ENCODE measurements at places on chromosomes 6 and 20.

GRCh38 chr20:56229812-56230211, 18.7 kb upstream of the MC3R start:
- DNase-seq, result no peak

- DNase-seq, result peak; percentile 74
Observed at GRCh38 chr20:63635431-63636141, 8.7 kb upstream of the GMEB2 start.

DNA sequence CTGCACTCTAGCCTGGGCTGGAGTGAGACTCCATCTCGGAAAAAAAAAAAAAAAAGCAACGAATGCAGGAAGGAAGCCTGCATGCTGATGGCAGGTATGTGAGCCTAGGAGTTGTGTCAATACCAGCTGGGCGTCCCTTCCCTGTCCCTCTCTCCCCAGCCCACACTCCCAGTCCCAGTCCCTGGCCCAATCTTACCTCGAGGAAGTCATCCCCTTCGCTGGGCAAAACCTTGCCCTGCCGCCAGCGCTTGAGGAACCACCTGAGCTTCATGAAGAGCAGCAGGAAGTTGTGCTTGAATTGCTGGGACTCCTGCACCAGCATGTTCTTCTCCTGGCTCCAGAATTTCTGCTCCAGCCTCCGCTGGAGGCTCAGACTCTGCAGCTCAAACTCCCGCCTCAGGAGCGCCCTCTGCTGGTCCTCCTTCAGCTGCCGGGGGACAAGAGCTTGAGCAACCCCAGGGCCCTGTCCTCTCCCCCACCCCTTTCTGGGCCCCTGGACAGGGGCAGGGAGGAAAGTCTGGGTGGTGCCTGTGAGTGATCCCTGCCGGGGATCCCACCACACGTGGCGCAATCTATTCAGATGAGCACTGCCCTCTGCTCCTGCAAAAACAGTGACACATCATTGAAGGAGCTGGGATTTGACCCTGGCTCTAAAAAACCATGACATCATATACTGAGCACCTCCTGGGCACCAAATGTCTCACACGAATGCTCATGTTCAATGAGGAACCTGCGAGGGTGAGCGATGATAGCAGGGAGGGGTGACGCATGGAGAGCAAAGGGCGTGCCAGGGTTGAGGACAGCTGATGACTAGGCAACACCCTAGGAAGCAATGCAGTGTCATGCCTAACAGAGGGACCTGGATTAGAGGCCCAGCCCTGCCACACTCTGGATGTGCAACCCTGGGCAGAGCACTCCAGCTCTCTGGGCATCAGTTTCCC, 35.0 kb upstream of the DSN1 start:
- peak; percentile 61 for DNase-seq

DNA sequence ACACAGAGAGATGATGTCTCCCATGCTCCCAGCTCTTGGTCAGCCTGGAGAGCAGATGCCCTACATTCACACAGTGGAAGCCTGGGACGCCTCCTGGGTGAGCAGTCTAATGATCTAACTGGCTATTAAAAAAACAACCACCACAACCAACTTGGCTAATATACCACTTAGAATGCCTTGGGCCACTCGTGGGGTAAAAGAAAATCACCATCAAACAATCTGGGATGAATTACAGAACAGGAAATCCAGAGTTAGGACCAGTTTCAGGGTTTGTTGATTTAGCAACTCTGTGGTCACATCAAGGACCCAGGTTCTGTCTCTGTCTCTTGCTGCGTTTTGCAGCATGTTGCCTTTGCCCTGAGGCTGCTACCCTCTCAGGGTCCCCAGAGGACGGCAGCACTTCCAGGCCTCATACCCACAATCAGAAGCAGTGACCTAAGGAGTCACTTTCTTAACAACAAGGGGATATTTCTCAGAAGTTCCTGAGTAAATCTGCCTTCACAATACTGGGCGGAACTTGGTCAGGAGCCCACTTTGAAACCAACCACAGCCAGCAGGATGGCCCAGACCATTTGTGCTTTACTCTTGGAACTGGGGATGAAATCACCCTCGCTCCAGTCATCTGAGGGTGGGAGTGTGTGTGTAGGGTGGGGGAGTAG, 118.7 kb downstream of the CLIC5 start:
- no peak for DNase-seq

GRCh38 chr6:91098006-91098405, 511.1 kb upstream of the MAP3K7 start:
- no peak for DNase-seq

- no peak for DNase-seq
Observed at GRCh38 chr6:129713806-129714333, 3.9 kb upstream of the ARHGAP18 start.

GRCh38 chr20:47960769-47961541, 175.7 kb upstream of the SULF2 start:
- DNase-seq, result no peak

GRCh38 chr20:22684763-22685443, 100.5 kb upstream of the FOXA2 start:
- DNase-seq, result no peak

- DNase-seq, result no peak
Observed at GRCh38 chr6:43193929-43194328, 11.9 kb downstream of the CUL9 start.

DNA sequence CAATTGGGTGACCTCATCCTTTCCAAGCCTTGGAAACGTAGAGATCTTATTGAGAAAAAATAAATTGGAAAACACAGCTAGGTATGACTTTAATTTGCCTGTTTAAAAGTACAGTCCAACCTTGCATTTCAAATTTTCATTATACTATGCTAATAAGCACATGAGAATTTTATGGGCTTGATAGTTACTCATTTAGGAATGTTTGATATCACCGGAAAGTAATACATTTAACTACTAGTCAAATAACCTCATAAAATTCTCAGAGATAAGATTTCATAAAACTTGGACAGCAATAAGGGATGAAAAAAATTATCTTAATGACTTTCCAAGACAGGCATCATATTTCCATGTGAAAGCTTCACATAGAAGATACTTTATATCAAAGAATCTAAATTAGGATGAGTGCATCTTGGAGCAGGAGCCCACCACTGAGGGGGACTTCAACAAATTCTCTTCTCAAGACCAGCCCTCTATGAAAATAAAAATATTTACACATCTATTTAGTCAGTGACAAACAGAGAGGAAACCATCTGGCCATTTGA, 236.3 kb downstream of the EPHA7 start:
- DNase-seq, result no peak

GRCh38 chr20:53157443-53158408, 185.6 kb downstream of the TSHZ2 start:
- DNase-seq, result peak; percentile 10

DNA sequence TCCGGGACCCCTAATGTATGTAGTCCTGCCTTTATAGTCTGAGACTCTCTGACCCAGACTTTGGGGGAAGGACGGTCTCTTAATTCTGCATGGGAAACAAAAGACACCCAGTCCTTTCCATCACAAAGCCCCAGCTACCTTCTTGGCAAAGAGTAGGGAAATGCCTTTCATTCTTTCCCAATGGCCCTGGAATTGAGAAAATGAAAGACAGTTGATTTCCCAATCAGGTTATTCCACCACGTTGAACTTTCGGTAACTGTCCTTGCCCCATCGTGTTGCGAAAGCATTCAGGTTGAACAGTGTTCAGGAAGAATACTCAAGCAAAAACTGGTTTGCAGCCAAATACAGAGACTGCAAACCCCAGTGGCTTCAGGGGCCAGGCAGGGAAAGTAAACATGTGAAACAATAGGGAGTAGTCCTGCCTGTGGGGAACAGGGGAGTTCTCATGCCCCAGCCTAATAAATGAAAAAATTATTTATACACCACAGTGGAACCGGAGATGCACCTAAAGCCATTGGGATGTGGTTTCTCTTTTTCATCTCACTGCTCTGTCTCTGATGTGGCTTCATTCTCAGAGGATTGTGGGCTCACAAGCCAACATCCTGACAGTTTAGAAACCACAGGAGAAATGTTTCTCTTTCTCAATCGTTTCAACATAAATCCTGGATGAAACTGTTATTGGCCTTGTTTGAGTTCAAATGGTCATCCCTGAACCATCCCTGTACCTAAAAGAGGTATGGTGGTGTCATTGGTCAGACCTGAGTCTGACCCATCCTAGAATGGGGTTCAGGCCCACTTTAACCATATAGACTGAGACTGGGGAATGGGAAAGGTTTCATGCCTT, 44.2 kb upstream of the SLC9A8 start:
- no peak for DNase-seq

DNA sequence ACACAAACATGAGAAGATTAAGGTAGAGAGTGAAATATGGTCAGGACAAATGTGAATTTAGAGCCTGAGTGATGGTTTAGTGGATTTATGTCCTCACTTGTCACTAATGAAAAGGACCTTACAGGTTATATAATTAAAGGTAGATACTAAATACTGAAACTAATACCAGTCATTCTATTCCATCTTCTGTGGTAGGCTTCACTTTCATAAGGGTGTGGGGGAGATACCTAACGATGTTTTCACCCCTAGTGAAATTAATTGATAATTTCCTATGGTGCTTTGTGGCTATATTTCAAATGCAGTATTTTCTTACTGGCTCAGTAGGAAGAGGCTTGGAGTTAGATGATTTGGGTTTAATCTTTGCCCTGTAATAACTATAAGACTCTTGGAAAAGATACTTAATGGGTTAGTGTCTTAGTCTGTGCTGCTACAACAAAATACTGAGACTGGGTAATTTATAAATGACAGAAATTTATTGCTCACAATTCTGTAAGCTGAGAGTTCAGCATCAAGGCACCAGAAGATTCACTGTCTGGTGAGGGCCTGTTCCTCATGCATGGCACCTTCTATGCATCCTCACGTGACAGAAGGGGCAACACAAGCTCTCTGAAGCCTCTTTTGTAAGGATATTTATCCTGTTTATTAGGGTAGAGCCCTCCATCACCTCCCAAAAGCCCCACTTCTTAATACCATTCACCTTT, 21.3 kb downstream of the RNF217 start:
- no peak for DNase-seq

DNA sequence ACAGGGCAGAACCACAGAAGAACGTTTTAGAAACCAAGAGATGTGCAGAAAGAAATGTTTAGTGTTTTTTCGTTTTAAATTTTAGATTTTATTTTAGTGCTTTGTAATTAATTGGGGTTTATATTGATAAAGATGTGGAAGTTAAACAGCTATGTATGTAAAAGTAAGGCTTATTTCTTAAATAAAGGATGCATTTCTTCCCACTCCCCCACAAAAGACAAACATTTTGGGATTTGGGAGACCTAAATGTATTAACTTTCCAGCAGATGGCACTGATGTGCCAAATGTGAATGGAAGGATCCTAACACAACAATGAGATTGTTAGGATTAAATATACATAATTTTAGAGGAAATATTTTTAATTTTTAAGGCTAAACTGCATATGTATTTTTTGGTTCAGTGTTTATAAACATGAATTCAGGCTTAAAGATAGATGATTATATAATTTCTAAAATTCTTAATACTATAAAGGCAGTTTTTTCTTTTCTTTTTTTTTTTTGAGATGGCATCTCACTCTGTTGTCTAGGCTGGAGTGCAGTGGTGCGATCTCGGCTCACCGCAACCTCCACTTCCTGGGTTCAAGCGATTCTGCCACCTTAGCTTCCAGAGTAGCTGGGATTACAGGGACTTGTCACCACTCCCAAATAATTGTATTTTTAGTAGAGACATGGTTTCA, 12.0 kb downstream of the PFDN4 start:
- DNase-seq, result no peak

GRCh38 chr20:19827818-19828217, 69.8 kb downstream of the RIN2 start:
- no peak for DNase-seq

DNA sequence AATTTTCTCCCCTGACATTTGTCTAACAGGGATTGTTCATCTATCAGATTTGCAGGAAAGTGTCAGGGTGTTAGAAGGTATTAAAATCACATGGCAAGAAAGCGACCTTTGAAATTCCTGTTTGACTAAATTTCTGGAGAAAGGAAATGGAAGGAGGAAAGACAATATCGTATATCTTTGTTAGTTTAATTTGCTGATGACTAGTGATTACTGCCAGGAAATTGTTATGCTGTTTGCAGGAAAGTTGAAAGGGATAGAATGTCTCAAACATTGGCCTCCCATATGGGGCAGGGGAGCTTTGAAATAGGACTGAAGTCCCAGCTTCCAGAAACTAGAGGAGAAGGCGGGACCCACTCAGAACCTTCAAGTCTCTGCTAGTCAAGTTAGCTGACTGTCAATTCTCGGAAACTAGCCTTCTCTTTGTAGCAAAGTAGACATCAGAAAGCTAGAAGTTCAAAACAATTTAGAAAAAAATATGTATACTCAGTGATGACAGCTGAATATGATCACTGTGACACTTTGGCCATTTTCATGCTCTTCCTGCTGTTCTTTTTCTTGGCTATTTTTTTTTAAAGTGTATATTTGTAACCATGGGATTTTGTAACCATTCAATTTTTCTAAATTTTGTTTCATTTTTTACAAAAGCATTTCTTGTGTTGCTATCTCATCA, 53.4 kb upstream of the RALGAPA2 start:
- DNase-seq, result no peak

DNA sequence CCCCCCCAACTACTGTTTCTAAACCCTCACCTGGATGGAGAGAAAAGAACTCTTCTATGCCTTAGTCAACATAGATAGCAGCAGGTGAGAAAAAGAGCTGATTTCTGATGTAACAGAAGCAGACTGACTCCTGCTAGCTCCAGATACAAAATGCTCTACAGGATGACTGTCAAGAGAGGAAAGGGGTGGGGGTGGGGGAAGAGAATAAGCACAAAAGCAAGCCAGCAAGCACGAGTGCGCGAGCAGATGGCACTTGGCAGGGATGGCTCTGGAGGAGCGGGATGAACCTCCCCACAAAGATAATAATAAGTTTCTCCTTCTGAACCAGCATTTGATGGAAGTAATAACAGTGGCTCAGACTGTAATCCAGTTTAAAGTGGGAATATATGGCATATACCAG, 45.6 kb upstream of the SPDEF start:
- DNase-seq, result no peak

- DNase-seq, result peak; percentile 26
Observed at GRCh38 chr6:29887330-29887818, 55.0 kb upstream of the HLA-A start.

DNA sequence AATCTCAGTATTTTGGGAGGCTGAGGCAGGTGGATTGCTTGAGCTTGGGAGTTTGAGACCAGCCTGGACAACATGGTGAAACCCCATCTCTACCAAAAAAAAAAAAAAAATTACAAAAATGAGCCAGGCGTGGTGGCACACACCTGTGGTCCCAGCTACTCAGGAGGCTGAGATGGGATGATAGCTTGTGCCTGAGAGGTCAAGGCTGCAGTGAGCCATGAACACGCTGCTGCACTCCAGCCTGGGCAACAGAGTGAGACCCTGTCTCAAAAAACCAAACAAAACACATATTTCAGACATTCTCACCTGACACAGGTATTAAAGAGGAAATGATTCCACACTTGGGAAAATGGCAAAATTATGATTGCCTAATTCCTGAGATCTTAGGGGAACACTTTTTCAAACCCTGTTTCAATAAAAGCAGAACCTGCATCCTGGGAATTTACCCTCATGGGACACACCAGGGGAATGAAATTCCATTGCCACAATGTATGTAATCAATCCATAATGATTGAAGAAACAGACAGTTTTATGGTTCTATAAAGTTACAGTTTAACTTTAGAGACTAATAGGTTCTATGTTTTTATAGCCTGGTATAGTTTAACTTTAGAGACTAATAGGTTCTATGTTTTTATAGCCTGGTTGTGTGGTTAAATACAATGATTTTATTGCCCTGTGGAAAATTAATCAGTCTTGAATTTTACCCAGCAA, 29.6 kb upstream of the DNAAF9 start:
- no peak for DNase-seq
